ENCODE measurements at places on chromosomes 7 and 10. TPM values are rescaled to one million over a fixed set of nuclear protein-coding genes. Genes with fewer than 3 reads are reported as not detected.
A peak's percentile ranks its signal among the peaks of the same experiment; 100 is the strongest.

The IPMK gene
- 30.6 TPM for total RNA-seq

The ASB4 gene
- total RNA-seq = under 0.01 TPM

The SH2D4B gene
- 1.2 TPM for total RNA-seq

The IL2RA gene
- not detected for total RNA-seq

The MKX gene
- 1.6 TPM for total RNA-seq

The ANKRD61 gene
- under 0.01 TPM for total RNA-seq

The SAMD8 gene
- 73.4 TPM for total RNA-seq

The ITPRID1 gene
- 1.2 TPM for total RNA-seq

DNA sequence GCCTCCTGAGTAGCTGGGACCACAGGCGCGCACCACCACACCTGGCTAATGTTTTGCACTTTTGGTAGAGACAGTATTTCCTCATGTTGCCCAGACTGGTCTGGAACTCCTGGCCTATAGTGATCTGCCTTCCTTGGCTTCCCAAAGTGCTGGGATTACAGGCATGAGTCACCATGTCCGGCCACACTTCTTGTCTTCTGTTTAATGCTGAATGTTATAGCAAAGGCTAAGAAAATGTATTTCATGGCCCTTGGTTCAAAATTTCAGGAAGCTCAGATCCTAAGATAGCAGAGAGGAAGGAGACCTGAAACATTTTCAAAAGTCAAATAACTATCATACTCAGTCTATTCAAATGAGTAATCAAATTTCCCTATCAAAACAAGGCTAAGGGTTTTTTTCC lies 229.6 kb downstream of the BAMBI start:
- no peak for DNase-seq

DNA sequence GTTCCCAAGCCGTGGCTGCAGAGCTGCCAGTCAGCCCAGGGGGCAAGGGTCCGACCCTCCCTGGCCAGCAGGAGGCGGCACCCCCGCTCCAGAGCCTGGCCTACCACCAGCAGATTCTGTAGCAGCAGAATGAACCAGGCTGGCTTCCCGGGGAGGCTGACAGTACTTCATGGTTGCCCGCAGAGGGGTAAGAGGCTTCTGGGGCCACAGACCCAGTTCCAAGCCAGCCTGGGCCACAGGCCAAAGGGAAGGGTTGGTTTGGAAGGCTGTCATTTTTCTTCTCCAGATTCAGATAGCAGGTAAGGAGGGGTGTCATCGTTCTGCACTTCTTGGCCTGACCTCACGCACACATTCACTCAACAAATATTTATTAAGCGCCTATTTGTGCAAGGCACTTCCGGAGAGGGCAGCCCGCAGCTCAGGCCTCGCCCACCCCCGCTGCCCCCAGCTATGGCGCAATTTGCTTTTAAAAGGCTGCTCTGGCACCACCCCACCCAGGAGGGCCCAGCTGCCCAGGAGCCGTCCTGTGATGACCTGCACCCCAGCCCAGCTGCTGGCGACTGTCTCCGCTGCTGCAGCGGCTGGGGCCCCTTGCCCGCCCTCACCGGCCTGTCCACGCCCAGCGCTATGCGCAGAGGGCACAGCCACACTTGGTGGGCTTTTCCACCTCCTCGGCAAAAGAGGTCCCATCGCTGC lies 168.5 kb downstream of the LCOR start:
- DNase-seq = no peak

GRCh38 chr10:73094986-73095480 lies 1.6 kb downstream of the P4HA1 start:
- DNase-seq = no peak

DNA sequence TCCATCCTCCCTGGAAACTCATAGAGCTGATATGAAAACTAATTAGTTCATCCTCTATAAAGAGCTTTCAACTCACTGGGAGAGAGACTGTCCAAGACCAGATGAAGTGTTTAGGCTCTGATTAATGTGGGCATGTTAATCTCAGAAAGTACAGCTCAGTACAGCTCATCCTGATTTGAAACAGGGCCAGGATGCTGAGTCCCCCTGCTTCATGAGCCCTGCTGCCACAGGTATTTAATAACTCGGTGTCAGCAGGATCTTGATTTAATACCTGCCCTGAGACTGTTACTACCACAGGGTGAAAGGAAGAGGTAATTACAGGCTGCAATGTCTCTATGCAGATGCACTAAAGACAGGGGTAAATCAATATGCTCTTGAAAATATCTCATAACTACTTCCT lies 10.8 kb downstream of the LMOD2 start:
- no peak for DNase-seq

GRCh38 chr7:79734181-79734580 lies 280.7 kb upstream of the MAGI2 start:
- no peak for DNase-seq

DNA sequence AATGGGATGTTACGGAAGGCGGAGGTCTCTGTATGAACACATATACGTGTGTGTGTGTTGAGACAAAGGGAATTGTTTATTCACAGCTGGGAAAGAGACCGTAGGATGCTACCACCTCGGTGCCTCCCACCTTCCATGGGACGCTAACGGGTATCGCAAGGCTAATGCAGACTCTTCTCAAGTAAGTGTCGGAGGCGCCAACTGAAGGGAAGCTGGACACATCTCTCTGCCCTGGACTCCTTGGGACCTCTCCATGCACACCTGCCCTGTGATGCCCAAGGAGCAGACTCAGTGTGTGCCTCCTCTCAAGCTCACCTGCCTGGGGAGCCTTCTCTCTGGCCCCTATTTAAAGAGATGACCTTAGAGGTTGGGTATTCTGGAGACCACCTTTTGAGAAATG lies 230.9 kb downstream of the DNAJB6 start:
- DNase-seq = no peak

DNA sequence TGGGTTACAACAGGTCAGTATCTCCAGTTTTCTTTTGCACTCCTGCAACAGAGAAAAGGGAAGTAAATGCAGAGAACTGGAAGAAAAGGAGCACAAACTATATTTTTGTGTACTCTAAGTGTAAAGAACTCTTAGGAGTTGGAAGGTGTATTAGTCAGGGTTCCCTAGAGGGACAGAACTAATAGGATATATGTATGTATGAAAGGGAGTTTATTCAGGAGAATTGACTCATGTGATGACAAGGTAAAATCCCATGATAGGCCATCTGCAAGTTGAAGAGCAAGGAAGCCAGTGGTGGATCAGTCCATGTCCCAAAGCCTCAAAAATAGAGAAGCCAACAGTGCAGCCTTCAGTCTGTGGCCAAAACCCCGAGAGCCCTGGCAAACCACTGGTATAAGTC lies 22.6 kb upstream of the RAB18 start:
- DNase-seq = no peak

DNA sequence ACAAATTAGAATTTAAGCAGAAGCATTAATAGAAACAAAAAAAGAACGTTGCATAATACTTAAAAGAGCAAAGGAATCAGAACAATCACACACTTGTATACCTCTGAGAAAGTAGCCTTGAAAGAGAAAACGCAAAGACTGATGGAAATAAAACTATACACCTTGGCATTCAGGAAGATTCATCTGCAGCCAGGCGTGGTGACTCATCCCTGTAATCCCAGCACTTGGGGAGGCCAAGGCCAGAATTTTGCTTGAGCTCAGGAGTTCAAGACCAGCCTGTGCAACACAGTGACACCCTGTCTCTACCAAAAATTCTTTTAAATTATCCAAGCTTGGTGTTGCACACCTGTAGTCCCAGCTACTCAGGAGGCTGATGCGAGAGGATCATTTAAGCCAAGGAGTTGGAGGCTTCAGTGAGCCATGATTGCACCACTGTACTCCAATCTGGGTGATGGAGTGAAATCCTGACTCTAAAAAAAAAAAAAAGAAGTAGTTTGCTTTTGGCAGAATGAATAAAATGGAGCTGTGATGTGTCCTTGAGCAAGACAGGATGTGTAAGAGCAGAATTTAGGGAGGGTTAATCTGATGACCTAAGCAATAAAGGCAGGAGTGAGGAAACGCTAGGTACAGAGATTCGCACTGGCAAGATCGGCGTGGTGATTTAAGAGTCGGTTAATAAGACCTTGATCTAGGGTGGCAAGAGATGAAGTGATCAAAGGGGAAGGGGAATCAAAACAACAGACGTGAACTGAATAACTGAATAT lies 75.8 kb upstream of the NRP1 start:
- no peak for DNase-seq

GRCh38 chr7:1794888-1795542 lies 124.9 kb downstream of the ELFN1 start:
- no peak for DNase-seq

DNA sequence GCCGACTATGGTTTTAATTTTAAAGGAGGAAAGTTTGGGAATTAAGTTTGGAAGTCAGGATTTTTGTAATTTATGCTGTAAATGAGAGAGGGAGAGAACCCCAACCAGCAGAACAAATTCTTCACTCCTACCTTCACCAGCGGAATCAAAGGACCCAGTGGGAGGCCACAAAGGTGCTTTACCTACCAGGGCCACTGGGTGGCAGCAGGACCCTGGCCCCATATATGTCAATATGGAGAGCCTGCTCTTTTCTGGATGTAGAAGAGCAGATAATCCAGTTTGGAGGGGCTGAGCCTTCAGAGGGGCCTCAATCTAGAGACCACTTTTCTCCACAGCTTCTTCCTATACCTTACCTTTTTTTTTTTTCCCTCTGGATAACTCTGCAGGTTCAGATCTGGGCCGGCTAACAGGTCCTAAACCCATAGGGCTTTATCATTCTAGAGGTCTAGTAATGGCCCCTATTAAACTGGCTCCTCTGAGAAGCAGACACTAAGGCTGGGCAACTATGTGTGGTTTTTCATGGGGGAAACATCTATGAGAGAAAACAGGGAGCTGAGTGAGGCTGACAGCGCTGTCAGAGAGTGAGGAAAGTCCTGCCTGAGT lies 8.5 kb upstream of the SCD start:
- peak; percentile 72 for DNase-seq

GRCh38 chr7:29611941-29612544 lies 48.4 kb downstream of the PRR15 start:
- DNase-seq = no peak

- DNase-seq = peak; percentile 75
These were observed 372 bp upstream of the TMEM130 start for GRCh38 chr7:98870121-98870651.

GRCh38 chr7:84394219-84394618 lies 199.6 kb upstream of the SEMA3A start:
- DNase-seq = no peak

- DNase-seq = no peak
These were observed 310.6 kb downstream of the PARD3 start for GRCh38 chr10:34504534-34504933.

- DNase-seq = no peak
These were observed 31.2 kb downstream of the LANCL2 start for GRCh38 chr7:55396233-55396785.

- DNase-seq = peak; percentile 61
These were observed 713 bp downstream of the LZTS2 start for GRCh38 chr10:101000127-101000914.

DNA sequence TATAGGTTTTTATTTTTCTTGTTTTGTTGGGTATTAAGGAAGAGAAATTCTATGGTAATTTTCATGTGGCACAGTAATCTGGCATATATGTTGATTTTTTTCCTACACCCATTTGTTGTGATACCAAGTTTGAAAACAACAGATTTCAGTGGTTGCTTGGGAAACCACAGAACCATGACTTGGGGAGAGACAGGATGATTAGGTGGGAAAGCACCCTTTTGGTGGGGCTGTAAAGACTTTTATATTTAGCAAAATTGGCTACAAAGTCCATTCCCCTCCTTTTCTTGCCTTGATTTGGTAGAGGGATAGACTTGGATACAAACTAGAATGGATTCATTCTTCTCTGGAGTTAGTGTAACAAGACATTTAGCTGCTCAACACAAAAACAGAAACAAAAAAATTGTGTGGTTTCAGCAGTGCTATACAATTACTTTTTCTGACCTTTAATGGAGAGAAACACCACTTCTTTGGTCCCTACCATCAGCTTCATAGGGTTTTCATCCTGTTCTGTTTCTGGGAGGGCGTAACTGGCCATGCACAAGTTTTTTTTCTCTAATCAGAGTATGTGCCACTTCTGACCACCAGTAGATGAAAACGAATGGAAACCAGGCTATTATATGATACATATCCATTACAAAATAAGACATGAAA lies 52.7 kb downstream of the FIGNL1 start:
- DNase-seq = no peak

GRCh38 chr10:13809427-13809826 lies 222.7 kb downstream of the PRPF18 start:
- DNase-seq = no peak

GRCh38 chr7:79933144-79933543 lies 201.5 kb upstream of the GNAI1 start:
- no peak for DNase-seq

DNA sequence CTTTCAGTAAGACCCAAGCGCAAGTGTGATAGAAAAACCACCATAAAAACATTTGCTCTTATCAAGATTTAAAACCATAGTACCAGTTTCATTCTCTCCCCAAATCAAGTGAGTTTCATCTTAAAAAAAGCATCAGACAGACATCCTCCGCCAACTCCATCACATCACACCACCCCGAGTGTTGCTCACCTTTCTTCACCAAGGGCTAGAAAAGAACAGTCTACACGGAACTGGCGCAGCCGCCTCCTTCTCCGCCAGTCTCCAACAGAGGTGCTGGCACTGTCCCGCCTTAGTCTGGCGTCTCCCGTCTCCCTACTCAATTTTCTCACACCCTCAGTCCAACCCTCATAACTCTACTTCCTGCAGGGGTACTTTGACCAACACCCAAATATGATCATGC lies 46.9 kb upstream of the WIPI2 start:
- DNase-seq = peak; percentile 34

DNA sequence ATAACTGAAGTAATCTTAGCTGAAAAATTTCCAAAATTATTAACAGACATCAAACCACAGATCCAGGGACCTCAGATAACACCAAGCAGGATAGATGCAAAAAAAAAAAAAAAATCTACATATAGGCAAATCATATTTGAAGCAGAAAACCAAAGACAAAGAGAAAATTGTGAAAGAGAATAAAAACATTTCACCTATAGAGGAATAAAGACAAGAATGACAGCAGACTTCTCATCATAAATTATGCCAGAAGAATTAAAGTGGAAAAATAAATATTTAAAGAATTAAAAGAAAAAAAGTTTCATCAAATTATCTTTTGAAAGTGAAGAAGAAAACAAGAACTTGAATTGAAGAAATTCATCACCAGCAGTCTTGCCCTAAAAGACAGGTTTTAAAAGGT lies 467.5 kb downstream of the GPAM start:
- DNase-seq = no peak

DNA sequence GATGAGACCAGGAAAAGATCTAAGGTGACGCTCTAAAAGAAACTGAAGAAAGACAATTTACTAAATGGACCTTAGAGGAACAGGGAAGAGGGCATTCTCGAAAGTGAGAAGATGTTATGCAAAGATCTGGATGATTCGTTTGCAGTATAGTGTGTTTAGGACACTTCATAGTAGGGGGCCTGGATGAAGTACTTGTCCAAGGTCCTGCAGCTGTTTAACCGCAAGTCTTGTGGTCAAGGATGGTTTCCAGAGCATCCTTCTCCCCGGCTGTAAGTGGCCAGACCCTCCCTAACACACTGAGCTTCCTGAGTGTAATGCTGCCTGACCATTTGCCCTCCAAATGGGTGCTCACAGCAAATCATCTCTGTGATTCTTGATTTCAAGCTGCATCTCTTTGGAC lies 101.6 kb downstream of the XPNPEP1 start:
- DNase-seq = no peak

All from frontal cortex (tissue), 4 donors.